ENCODE measurements at places on chromosomes 1 and 21.

- DNase-seq: no peak
Measured at GRCh38 chr1:229339520-229339919, 3.3 kb downstream of the CCSAP start.

DNA sequence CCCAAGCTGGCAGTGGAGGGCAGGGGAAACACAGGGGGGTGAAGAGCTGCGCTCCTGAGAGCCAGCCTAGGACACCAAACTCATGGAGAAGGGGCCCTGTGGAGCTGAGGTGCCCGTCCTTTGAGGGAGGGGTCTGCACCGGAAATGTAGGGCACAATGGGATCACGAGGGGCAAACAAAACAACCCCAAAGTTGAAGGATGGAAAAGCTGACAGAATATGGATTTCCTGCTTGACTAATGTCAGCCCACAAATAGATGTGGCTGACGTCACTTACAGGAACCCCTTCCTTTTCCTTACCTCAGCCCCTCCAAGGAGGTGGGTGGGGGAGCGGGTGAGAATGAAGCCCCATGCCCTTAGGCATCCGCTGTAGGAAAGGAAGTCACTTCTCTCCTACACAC, 110.9 kb downstream of the KCNN3 start:
- no peak for DNase-seq

DNA sequence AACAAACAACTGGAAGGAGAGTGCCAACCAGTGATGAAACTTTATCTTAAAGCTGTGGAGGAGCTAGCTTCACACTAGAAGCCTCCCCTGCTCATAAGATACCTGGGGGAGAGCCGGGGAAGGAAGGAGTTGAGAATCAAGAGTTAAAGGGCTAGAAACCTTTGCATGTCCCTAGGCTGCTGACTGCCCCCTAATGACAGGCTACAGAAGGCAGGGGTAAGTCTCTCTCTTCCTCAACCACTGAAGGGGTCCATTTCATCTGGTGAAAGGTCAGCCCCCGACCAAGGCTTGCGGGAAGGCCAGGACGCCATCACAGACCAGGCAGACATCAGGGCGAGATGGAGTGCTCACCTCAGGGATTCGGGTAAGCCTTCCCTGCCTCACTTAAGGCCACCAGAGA, 65.6 kb upstream of the GRHL3 start:
- DNase-seq: no peak

DNA sequence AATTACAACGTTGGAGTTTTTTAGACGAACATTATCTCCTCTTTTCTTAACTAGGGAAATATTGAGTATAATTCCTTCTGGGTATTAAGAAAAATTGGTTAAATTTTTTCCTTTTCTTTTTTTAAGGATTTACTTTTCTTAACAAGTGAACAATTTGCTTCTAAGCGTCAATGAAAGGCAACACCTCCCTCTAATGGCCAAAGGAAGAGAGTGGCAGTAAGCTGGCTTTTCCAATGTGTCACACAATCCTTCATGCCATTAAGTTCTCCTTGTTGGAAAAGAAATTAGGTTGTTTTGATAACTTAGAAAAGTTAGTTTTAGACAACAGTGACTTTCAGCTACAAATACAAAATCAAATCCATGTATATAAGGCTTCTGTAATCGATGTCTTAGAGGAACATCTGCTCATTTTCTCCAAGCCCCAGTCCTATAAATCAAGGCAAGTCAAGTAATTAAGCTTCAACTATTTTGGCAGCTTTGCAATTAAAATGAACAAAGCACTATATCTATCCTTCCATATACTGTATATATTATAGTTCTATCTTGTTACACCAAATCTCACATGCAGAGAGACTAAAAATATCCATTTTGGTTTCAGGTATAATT, 62.8 kb downstream of the EDEM3 start:
- DNase-seq: peak; percentile 60

DNA sequence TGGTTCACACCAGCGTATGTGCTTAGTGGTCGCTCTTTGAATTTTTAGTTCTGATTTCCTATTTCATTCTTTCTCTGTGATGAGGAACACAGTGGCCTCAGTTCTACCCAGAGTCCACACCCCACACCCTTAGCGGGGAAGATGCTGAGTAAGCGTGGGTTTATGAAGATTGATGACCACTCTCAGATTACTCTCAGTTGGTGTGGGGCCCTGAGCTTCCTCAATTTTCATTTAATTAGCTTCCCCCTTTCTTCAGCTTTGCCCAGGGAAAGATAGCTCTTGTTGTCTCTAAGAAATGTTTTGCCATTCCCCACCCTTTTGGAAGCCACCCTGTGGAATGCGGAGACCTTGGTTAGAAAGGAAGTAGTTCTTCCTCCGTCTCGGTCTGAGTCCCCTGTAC, 299.9 kb upstream of the PROX1 start:
- DNase-seq: no peak

GRCh38 chr1:22334860-22335550, 116.6 kb upstream of the ZBTB40 start:
- DNase-seq: no peak

DNA sequence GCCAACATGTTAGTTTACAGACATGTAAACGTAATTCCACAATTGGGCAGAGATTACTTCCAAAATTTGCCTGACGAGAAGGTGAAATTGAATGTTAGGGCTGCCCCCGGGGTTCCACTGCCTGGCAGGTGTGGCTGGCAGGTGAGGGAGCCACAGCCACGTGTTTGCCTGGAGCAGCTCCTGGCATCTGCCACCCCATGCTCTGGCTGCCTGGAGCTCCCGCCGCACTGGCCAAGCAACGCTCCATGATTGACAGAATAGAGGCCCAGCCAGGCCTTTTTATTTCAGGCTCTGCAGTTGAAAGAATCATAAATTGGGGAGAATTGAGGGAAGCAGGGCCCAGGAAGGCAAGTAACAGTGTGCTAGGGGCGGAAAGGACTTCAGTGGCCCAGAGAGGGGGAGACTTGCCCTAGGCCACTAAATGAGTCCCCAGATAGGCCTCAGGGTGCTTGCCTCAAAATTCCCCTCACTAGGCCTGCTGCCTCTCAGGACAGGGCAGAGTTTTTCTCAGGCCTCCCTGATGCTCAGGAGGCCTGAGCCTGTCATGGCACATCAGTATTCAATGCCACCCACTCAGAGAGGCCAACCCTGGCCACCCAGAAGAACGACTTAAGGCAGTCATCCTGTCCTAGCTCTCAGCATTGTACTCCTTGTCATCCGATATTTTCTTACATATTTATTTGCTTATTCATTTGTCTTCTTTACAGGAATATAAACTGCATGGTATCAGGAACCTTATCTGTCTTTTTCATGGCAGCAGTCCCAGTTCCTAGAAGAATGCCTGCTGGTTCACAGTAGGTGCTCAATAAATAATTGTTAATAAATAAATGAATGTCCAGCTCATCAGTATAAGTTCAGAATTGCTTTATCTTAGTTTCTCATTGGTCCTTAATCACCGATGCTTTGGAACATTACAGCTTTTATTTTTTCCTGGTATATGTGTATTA, 16.6 kb upstream of the S1PR1 start:
- no peak for DNase-seq

GRCh38 chr1:36369061-36369861, 16.5 kb downstream of the STK40 start:
- DNase-seq: peak; percentile 74

- no peak for DNase-seq
Measured at GRCh38 chr1:10272274-10272673, 61.9 kb downstream of the KIF1B start.

DNA sequence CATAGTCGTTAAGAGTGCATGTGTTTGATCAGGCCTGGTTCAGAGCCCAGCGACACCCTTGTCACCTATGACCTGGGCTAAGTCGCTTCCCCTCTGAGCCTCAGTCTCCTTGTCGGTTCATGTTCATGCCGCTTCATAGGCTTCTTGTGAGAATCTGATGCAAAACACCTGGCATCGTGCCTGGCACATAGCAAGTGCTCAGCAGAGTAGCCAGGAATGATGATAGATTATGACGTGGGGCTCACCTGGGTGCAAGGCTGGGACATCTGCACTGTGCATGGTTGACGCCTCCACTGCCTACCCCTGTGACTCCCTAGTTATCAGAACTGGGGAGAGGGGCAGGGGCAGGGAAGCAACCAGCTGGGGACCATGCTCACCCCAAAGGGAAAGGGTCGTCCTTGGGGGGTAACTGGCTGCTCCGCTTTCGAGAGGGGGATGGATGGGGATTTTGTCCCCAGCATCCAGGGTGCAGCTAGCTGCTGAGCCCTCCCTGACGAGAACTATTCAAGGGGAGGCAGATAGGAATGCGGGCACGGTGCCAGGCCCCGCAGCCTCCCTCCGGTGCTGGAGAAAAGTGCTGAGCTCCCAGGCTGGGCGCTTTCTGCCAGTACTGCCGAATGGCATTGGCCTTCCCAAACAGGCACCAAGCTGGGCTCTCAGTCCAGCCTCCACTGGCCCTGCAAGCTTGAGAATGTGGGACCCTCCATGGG, 9.3 kb downstream of the EFHD2 start:
- peak; percentile 96 for DNase-seq

- DNase-seq: peak; percentile 69
Measured at GRCh38 chr1:228161362-228161761, 4.2 kb upstream of the IBA57 start.

- peak; percentile 48 for DNase-seq
Measured at GRCh38 chr21:45333583-45334121, 46.0 kb upstream of the POFUT2 start.

DNA sequence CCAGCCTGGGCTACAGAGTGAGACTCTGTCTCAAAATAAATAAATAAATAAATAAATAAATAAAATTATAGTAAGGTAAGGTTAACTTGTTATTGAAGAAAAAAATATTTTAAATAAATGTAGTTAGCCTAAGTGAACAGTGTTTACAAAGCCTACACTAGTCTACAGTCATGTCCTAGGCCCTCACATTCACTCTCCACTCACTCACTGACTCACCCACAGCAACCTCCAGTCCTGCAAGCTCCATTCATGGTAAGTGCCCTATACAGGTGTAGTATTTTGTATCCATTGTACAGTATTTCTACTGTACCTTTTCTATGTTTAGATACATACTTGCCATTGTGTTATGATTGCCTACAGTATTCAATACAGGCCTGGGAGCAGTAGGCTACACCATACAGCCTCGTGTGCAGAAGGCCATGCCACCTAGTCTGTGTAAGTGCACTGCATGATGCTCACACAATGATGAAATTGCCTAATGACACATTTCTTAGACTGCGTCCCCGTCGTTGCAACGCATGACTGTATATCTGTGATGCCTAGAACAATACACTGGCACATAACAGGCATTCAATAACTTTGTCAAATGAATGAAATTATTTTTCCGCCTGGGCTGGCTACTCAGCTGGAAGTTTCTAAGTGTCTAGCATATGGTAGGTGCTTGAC, 14.8 kb downstream of the KCNN3 start:
- DNase-seq: peak; percentile 50

GRCh38 chr1:44103270-44104131, 15.1 kb upstream of the KLF17 start:
- peak; percentile 25 for DNase-seq

GRCh38 chr1:231236938-231237337, 4.1 kb upstream of the GNPAT start:
- DNase-seq: no peak

- no peak for DNase-seq
Measured at GRCh38 chr1:41806472-41807155, 112.1 kb downstream of the HIVEP3 start.

DNA sequence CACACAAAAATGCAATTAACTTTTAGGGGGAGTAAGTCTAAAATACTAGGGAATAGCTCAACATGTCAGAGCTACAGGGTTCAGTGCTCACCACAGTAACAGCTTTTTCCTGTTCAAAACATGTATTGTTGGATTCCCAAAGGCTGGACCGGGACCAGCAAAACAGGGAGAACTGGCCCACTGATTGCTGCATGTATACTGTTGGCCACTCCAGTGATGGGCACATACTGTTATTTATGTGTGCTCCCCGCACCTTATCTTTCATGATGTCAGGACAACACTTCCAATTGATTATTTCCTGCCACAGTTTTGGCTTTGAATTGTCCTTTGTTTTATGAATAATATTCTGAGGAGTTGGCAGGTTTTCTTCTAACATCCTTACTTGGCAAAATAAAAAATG, 50.7 kb downstream of the HMGB4 start:
- DNase-seq: no peak

- DNase-seq: peak; percentile 98
Measured at GRCh38 chr1:84853741-84854721, 39.0 kb downstream of the LPAR3 start.

DNA sequence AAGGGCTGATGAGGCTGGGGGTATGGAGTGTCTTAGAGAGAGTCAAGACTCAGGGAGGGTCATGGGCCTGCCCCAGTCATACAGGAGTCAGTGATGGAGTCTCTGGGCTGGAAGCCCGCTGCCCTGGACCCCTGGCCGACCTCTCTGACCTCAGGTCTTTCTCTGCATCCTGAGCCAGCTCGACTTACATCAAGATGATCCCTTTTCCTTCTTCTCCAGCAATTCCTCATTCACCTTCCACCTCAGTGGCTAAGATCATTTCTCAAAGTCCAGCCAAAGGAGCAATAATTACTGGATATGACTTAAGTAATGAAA, 308.6 kb downstream of the MATN1 start:
- no peak for DNase-seq

GRCh38 chr21:35561116-35561515, 499.2 kb downstream of the SETD4 start:
- no peak for DNase-seq

- no peak for DNase-seq
Measured at GRCh38 chr1:234474375-234474774, 4.6 kb downstream of the TARBP1 start.

DNA sequence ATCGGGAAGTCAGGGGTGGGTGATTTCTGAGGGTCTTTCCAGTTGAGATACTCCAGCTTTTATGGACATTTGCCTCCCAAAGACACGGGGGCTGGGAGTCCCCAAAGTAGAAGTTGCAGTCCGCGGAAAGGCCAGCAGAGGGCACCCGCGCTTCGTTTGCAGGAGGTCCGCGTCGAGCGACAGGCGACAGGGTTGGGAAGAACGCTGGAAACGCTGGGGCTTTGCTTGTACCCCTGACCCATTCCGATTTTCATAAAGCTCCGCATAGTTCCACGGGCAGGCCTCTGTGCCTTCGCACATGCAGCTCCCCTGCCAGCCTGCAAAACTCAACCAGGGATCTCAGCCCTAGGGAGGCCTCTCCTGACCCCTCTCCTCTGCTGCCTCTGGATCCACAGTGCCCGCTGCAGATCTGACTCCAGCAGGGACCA, 44.2 kb upstream of the LAPTM5 start:
- peak; percentile 59 for DNase-seq

GRCh38 chr1:158335213-158335532, 3.8 kb upstream of the CD1B start:
- DNase-seq: no peak

GRCh38 chr1:245277276-245277675, 122.5 kb downstream of the KIF26B start:
- no peak for DNase-seq

GRCh38 chr1:244049162-244050013, 1.7 kb upstream of the ZBTB18 start:
- peak; percentile 9 for DNase-seq

DNA sequence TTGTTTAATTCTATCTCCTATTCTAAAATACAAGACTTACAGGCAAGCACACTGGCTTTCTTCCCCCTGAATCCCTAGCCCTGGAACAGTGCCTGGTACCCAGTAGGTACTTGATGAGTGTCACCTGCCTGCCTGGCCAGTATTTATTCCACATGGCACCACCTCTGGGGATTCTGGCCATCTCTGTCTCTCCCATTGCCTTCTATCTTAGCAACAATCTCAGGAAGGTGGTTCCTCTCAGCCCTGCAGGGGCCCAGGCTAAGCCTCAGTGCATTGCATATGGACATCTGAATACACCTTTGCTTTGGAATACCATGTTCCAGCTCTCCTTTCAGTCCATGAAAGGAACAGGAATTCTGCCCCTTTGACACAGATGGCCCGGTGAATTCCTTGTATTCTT, 81.0 kb downstream of the HIVEP3 start:
- DNase-seq: no peak

- DNase-seq: no peak
Measured at GRCh38 chr1:183239220-183239742, 53.2 kb downstream of the LAMC2 start.
